Thoracic aorta (tissue), 2 donors: ENCODE measurements at places on chromosomes 16 and 17.

GRCh38 chr16:81782236-81782635, 3.1 kb downstream of the PLCG2 start:
- no peak for DNase-seq

- no peak for DNase-seq
Observed at GRCh38 chr17:16439303-16439791, 24.0 kb downstream of the TRPV2 start.

DNA sequence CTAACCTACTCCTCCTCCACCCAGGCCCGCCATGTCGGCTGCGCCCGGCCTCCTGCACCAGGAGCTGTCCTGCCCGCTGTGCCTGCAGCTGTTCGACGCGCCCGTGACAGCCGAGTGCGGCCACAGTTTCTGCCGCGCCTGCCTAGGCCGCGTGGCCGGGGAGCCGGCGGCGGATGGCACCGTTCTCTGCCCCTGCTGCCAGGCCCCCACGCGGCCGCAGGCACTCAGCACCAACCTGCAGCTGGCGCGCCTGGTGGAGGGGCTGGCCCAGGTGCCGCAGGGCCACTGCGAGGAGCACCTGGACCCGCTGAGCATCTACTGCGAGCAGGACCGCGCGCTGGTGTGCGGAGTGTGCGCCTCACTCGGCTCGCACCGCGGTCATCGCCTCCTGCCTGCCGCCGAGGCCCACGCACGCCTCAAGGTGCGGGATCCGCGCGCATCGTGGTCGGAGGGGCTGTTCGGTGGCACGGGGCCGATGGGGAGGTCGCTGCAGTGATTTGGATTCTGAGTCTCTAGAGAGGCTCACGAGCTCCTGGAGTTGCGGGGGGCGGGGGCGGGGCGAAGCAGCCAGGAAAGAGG, 878 bp downstream of the TRIM72 start:
- no peak for DNase-seq

DNA sequence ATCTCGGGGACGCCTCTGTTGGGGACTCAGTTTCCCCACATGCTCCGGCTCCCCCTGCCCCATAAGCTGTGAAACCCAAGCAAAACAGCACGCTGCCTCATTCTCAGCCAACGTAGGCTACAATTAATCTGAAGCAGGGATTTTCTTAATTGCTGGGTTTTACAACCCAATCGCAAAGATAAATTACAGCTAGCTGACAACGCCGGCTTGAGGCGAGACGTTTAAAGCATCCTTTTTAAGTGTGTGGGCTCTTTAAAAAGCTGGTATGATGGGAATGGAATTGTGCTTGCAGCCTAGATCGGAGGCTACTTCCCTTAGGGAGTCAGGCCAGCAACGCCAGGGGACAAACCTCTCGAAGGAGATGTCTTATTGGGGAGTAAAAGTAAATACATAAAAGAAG, 185.3 kb downstream of the ZNF423 start:
- no peak for DNase-seq

GRCh38 chr16:50099957-50100648, 34.3 kb downstream of the HEATR3 start:
- DNase-seq: no peak

DNA sequence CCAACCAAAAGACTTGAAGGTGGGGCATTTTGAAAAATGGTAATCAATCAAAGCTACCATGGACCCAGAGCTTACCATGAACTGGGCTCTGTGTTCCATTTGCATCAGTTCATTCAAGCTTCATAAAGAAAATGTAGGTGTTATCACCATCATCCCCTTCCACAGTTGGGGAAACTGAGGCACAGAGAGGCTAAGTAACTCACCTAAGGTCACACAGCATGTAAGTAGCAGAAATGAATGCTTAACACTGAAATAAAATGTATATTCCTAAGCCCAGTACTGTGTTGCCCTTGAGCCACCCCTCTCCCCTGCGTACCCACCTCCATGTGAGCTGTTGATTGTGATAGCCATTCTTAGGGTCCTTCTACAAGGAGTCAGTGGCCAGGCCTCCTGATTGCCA, 83.6 kb downstream of the VAT1L start:
- no peak for DNase-seq

- no peak for DNase-seq
Observed at GRCh38 chr16:5215901-5216300, 118.3 kb upstream of the EEF2KMT start.

- no peak for DNase-seq
Observed at GRCh38 chr17:1878419-1879121, 48.8 kb downstream of the RPA1 start.

DNA sequence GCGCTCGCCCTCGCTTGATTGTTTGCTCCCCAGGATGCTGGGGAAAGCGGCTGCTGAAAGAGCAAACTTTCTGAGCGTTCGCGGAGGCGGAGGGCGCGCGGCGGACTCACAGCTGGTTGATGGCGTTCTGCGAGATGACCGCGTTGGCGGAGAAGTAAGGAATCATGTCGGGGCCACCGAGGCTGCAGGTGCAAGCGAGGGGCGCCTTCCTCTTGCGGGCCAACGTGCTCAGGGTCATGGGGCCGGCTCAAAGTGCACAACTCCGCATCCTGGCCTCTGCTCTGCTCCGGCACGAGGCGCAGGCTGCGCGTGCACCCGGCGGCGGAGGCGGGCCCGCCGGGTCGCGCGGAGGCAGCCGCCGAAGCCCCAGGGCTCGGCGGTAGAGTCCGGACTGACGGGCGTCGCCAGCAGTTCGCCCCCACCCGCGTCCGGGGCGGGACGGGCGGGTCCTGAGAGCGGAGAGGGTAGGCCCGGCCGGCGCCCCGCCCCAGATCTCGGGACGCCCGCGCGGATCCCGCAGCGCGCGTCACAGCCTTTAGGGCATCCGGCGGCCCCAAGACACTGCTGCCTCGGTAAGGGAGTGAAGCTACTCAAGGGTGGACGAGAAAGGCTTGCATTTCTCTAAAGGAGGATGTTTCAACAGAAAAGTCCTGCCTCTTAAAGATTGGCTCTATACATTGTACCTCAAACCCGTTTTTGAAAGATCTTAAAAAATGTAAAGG, 138.5 kb upstream of the CORO6 start:
- peak; percentile 67 for DNase-seq

- no peak for DNase-seq
Observed at GRCh38 chr16:27408012-27408601, 6.1 kb downstream of the IL21R start.

DNA sequence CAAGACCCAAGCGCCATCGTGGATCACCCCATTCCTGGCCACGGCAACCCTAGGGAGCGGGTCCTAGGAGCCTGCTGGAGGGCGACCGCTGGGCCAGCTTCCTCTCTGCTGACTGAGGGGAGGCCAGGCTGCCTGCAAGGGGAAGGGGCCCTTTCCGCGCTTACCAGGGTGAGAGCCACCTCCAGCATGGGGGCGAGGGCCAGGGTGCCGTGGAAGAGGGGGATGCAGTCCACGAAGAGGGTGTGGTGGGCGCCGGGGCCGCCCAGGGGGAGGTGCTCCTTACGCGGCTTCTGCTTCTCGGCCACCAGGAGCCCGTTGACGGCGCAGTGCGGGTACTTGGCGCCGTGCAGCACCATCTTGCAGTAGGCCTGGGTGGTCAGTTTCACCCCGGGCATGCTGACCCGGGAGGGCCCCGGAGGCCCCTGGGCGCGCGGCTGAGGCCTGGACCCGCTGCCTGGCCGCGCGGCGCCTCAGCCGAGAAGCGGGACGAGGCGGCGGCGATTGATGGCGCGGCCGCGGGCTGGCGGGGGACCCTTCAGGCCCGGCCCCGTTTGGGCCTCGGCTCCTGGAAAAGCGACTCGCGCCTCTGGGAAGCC, 345 bp downstream of the EMC8 start:
- DNase-seq: no peak

DNA sequence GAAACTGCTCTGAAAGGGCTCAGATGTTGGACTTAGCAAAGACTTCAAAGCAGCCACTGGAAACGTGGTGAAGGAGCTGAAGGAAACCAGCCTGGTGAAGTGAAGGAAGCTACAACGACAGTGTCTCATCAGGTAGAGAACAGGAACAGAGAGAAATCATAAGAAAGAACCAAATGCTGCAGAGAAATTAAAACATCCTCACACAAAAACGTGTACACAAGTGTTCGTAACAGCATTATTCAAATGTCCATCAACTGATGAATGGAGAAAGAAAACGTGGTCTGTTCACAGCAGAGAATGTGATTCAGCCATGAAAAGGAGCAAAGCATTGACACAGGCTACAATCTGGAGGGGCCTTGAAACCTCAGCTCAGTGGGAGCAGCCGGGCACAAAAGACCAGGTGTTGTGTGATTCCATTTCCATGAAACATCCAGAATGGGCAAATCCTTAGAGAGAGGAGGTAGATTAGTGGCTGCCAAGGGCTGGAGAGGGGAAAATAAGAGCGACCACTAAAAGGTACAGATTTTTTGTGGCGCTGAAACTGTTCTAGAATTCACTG, 26.9 kb downstream of the IFT140 start:
- no peak for DNase-seq

DNA sequence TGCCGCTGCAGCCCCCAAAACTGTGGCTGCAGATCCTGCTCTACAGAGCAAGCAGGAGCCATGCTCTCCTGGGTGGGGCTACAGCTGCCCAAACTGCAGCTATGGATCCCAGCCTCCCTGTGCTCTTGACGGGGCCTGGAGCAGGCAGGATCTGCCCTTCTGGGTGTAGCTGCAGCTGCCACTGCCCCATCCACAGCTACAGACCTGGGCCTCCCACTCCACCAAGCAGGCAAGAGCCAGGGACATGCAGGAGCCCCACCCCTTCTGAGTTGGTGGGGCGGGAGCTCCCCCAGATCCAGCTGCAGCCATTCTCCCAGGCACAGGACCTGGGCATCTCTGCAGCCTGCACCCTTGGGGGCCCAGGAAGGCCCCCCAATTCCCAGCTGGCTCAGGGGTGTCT, 551.2 kb upstream of the CA10 start:
- DNase-seq: no peak

GRCh38 chr17:40316571-40317344, 7.8 kb downstream of the RARA start:
- no peak for DNase-seq

DNA sequence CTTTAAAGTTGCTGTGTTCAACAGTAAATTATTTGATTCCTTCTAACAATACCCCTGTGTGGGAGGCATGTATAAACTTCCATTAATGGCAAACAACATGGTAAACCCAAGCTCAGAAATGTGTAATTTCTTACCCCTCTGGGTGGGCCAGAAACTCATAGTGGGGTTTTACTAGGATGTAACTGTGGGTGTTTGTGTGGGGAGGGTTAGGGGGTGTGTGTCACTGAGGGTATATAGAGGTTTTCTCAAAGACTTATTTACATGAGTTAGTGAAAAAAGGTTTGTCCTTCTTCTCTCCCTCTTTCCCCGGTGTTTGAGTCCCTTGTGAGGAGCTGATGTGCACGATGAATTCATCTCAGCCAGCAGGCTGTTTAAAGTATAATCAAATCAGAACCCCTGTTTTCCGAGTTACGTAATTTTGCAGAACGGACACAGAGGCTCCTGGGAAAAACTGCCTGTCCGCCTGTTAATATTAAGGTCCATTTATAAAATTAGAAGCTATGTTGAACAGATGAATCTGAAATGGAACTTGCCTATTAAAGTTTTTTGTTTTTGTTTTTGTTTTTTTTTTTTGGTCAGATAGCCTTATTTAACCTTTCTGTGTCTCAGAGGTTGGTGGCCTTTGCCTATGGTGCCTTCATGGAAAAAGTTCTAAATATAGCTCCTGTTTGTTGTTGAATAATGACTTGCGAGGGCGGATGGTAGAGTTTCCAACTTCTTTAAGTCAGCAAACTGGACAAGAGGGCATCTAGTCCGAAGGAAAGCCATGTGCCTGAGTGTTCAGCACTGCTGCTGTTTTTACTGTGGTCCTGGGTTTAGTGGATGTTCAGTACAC, 73.3 kb downstream of the MSI2 start:
- DNase-seq: no peak

GRCh38 chr16:3481696-3482658, 13.3 kb downstream of the C16orf90 start:
- DNase-seq: no peak

- no peak for DNase-seq
Observed at GRCh38 chr16:64292161-64292560, 829.7 kb downstream of the CDH11 start.

DNA sequence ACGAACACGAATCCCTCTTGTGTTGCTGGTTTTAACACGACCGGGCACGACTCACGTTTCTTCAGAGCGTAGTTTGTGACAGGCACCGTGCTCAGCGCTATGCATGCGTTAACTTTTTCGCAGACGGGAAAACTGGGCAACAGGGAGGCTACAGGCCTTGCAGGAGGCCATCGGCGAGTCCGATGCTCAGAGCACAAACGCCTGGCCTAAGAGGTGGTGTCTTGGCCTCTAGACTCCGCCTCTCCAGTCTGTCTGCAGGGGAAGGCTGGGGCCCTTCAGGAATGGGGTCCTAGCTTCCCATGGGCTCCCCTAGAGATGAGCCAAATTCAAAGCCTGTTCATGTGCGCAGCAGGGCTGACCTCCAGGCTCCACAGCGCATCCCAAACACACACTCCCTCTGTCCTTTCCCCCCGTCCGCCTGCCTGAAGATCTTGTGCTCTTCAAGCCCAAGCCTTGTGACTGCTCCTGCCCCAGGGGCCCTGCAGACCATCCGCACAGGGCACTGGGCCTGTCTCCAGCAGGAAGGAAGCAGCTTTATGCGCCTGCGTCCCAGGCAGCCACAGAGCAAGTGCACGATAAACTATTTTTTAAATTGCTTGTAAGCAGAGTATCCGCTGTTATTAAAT, 3.1 kb downstream of the CLCN7 start:
- no peak for DNase-seq

- no peak for DNase-seq
Observed at GRCh38 chr16:51237207-51237606, 86.1 kb upstream of the SALL1 start.

DNA sequence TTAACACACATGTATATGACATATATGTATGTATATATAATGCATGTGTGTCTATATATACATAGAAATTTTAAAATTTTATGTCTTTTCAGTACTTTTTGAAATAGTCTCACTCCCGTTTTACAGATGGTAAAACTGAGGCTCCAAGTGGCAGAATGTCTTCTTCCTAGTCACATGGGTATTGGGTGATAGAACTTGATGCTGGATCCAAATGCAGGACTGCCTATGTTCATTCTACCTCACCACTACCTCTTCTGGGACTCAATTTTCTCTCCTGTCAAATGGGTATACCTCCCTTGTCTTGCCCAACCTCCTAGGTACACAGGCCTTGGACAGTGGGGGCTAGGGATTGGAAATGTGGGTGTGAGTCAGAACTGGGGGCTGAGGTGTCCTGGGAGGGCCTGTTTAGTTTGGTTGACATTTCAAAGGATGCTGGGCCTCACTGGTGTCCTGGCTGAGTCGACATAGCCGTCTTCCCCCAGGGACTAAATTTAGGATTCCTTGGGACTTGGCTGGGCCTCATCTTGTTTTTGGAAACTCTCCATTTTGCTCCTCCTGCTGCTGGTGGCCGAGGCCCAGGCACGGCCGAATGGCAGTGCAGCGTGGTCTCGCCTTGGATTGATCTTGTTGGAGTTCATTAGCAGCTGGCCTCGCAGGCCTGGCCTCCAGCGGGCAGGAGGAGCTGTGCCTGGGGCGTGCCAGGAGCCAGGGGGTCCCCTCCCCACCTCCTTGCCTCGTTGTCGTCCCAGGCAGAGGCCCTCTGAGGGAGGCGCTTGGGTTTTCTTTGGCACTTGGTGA, 25.9 kb downstream of the NKD1 start:
- DNase-seq: peak; percentile 30
